ENCODE measurements at places on chromosomes 6 and 20. TPM values are rescaled to one million over a fixed set of nuclear protein-coding genes. Genes with fewer than 3 reads are reported as not detected.

GRCh38 chr20:33576432-33577125 is 85.5 kb upstream of the C20orf144 start:
- DNase-seq: no peak

DNA sequence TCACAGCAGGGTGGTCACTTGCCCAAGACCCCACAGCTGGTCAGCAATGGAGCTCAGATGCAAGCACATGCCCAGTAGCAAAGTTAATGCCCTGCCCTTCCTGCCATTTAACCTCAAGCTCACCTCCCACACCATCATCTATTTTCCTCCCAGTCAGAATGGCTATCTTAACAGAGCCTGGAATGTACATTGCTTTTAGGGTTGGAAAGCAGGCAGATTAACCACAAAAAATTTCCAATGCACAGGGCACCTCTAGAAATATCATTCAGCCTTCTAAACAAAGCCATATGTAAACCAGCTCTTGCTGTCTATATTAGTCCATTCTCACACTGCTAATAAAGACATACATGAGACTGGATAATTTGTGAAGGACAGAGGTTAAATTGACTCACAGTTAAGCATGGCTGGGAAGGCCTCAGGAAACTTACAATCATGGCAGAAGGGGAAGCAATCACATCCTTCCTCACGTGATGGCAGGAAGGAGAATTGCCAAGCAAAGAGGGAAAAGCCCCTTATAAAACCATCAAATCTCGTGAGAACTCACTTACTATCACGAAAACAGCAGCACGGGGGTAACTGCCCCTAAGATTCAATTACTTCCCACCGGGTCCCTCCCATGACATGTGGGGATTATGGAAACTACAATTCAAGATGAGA is 106.9 kb downstream of the FYN start:
- DNase-seq: no peak

DNA sequence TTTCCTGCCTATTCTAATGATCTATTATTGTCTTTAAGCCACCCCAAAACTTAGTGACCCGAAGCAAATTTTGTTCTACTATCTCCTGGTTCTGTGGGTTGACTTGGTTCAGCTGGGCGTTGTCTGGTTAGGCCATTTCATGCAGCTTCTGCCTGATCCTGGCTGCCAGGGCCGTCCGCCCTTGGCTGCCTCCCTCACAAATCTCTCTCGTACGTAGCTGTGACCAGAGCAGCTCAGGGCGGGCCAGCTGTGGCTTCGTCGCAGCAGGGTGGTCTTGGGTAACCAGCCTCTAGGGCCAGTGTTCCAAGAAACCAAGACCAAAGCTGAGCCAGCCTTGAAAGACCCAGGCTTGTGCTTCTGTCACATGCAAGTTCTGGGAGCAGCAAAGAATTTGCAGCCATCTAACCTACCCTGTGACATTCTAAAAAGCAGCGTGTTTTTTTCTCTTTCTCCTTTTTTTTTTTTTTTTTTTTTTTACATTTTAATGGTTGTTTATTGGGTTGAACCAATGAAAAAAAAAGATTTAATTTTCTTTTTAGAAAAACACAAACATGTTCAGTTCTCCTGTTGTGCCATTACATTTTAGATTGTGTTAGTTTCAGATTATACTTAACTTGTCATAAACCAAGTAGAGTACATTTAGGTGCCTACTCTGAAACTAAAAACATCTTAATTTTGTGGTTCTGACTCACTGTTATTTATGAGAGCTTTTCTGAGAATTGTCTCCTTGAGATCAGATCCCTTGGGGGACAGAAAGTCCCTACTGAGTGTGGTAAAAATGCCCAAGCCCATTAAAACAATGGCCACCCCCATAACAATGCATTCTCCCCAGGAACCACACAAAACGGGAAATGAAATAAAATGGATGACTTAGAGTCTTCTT is 83.9 kb downstream of the ZDHHC14 start:
- DNase-seq: no peak

DNA sequence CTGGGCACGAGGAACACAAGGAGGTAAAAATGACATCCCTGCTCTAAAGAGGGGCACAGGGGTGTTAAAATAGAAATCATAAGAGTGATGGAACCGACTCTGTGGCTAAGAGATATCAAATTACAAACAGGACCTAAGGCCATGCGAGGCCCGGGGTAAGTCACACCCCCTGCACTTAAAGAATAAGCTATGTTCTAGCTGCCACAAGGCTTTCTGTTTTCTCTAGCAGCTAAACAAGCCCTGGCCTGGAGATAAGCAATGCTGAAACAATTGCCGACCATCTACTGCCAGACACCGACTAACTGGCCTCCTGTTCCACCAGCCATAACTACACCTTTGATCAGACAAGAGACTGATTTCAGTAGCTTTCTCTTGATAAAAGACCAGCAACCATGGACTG is 32.4 kb downstream of the MDGA1 start:
- no peak for DNase-seq

The PARD6B gene
- 3.1 TPM for polyA plus RNA-seq

DNA sequence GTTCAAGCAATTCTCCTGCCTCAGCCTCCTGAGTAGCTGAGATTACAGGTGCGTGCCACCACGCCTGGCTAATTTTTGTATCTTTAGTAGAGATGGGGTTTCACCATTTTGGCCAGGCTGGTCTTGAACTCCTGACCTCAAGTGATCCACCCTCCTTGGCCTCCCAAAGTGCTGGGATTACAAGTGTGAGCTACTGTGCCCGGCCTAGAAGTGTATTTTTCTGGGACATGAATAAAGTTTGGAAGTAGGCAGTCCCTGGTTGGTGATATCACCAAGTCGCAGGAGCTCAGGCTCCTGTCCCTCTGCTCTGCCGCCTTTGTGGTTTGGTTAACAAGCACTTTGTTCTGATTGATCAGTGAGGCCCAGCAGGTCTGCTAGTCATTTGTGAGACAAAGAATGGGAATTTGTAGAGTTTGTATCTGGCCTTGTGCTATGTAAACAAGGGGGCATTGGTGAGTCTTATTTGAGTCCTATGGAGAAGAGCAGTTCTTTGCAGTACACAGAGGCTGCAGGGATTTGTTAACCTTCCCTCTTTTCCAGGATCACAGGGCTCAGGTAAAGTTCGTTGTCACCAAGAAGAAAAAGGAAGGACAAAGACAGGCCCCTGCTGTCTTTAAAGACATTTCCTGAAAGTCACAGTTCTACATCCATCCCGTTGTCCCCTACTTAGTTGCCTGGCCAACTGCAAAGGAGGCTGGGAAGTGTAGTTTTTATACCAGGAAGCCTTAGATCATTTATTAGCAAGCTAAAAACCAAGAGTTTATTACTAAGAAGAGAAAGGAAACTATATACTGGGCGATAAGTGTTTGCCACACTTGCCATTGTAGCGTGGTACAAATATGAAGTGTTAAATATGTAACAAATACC is 13.1 kb downstream of the MTHFD1L start:
- DNase-seq: no peak

The OR10C1 gene
- not detected for polyA plus RNA-seq

DNA sequence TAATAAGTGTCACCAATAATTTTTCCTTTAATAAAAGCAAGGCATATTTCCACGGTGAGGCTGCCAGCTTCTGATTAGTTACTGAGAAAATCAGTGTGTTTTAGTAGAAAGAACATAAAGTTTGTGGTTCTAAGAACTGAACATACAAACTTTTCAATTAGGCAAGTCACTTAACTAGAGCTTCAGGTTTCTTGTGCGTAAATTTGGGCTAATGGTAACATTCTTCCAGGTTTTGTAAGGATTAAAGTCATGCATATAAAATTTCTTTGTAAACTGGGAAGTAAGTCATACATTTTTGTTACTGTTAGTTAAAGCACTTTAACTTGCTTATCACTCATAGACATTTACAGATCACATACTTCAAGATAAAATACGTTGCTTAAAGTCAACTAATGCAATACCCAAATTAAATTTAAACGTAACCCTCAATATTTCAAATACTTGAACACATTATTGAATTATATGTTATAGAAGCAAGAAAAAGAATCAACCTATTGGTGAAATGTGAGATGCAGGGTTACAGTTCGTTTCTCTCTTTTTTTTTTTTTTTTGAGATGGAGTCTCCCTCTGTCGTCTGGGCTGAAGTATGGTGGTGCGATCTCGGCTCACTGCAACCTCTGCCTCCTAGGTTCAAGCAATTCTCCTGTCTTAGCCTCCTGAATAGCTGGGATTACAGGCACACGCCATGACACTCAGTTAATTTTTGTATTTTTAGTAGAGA is 327.3 kb upstream of the NOX3 start:
- DNase-seq: no peak
